ENCODE measurements at places on chromosomes 2 and 18.

GRCh38 chr2:46073540-46074046 lies 223.6 kb upstream of the EPAS1 start:
- no peak overlapping the region for H3K27ac ChIP-seq
- peaks cover 22% of the 10 kb centered on the region for H3K36me3 ChIP-seq
- H3K4me3 ChIP-seq = peak overlapping the region; percentile 14
- peaks cover 5% of the 10 kb centered on the region for H3K4me1 ChIP-seq

DNA sequence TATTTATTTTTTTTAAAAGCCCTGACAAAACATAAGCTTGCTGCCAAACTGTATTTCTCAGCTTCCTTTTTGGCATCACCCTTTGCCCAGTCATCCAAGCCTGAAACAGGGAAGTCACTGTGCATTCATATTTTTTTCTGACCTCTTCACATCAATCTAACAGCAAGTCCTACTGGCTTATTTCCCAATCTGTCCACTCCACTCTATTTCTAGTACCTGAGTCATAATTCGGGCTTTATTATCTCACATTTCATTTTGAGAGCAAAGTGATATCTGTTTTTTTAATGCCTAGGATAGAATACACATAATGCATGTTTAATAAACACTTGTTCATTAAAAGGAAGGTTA lies 5.1 kb downstream of the HNMT start:
- no peaks in the 10 kb centered on the region for H3K4me1 ChIP-seq
- no peak overlapping the region for H3K27ac ChIP-seq
- no peak for DNase-seq
- H3K36me3 ChIP-seq = no peaks in the 10 kb centered on the region

- H3K27me3 ChIP-seq = no peaks in the 10 kb centered on the region
- H3K4me3 ChIP-seq = no peak overlapping the region
- no peaks in the 10 kb centered on the region for H3K36me3 ChIP-seq
- H3K27ac ChIP-seq = no peak overlapping the region
- H3K4me1 ChIP-seq = no peaks in the 10 kb centered on the region
Measured at GRCh38 chr18:38957736-38958135, 1392.1 kb upstream of the CELF4 start.

DNA sequence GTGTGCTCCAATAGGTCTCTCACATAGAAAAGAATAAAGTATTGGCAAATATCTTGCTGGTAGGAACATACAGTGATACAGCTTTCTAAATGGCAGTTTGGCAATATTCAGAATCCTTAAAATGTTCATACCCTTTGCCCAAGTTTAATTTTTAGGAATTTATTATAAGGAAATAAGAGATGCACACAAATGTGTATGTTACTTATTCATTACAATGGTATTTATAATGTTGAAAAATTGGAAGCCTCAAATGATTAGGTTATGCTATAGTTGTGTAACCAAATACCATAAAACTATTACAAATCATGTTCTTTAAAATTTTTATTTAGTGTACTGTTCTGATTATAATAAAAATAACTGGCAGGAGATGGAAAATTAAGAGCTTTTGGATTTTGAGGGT lies 196.8 kb downstream of the MCFD2 start:
- H3K4me1 ChIP-seq = peaks cover 71% of the 10 kb centered on the region
- H3K27me3 ChIP-seq = no peaks in the 10 kb centered on the region
- peaks cover 21% of the 10 kb centered on the region for H3K36me3 ChIP-seq
- peak overlapping the region; percentile 8 for H3K27ac ChIP-seq

DNA sequence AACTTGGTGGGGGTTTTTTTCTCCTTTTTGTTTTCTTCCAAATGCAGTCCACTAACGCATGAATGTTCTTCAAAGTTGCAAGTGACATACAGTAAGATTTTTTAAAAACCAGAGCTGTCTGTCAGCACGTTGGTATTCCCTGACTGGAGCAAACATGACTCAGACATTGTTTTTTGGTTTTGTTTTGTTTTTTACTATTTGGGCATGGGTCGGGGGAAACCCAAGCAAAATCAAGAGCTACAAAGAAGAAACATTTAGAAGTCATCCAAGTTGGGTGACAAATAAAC lies 726 bp upstream of the CCDC88A start:
- peaks cover 4% of the 10 kb centered on the region for H3K27me3 ChIP-seq
- no peak for DNase-seq
- H3K4me3 ChIP-seq = peak overlapping the region; percentile 90
- peaks cover 20% of the 10 kb centered on the region for H3K4me1 ChIP-seq

Measured in naive B cell (primary cell).